ENCODE measurements at places on chromosomes 1 and 21.

DNA sequence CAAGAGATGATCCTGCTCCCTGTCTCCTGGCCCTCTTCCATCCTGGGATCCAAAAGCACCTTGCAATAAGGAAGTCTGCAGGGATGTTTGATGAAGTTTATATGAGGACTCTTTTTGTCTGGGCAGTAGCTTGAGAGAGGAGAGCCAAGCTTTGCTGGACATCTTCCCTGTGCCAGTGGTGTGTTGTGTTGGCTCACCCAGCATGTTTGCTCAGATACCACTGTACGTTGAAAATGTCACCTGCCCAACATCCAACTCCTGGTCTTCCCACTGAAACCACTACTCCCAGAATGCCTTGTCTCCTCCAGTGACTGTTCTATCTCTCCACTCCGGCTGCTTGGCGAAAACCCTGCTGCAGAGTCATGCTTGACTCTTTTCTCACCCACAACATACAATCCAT lies 12.8 kb downstream of the CDK18 start:
- DNase-seq, result no peak

DNA sequence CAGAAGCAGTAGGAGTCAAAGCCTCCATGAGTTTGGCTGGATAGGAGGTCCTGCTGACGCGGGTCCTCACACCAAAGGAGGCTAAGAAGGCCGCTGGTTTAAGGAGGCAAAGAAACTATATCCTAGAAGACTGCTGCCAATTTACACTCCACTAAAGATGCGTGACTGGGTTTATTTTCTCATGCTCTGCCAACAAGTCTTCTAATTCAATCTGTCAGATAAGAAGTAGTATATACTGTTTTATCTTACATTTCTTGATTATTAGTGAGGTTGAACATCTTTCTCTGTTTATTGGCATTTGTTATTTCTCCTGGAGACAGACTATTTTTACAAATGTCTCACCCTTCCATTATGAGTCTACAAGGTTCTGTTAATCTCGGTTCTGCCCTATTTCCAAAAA lies 34.1 kb downstream of the ACBD6 start:
- DNase-seq, result no peak

DNA sequence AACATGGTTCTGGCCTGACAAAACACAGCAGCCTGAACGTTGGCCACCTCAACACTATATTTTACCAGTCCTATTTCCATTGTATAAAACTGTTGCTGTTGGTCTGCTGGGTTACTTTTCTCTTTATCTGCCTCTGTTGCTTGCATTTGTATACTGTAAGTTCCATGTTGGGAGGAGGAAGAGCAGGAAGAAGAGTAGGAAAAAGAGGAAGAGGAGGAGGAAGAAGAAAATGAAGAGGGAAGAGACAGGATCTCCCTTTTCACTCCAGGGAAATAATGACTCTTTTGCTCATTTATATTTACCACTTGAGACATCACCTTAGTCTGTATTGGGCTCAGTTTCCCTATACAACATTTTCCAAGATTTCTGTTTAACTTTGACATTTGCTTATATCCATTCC lies 134.2 kb downstream of the PTPRC start:
- no peak for DNase-seq

DNA sequence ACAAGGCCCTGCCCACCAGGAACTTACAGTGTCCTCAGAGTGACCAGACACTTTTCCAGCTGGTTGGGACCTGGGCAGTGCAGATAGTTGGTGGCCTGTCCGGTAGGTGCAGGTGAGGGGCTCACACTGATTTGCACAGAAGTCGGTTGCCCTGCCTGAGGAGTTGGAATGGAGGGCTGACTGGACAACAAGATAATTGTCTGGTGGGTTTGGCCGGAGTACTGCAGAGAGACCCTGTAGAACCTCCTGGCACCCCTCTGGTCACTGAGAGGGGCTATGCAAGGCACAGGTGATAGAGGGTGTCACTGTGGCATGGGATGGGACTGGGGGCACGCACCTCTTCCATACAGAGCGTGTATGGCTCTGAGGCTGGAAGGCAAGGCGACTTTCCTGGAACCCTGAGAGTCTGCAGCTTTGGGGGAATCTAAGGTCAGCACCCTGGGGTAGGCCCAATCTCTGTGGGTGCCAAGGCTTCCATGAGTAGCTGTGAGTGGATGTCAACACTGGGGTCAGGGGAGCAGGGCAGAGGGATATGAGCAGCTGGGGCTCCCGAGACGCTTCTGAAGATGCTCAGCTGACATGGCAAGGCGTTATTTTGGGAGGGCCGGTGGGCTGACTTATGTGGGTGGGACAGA lies 7.6 kb upstream of the PLA2G2D start:
- no peak for DNase-seq

DNA sequence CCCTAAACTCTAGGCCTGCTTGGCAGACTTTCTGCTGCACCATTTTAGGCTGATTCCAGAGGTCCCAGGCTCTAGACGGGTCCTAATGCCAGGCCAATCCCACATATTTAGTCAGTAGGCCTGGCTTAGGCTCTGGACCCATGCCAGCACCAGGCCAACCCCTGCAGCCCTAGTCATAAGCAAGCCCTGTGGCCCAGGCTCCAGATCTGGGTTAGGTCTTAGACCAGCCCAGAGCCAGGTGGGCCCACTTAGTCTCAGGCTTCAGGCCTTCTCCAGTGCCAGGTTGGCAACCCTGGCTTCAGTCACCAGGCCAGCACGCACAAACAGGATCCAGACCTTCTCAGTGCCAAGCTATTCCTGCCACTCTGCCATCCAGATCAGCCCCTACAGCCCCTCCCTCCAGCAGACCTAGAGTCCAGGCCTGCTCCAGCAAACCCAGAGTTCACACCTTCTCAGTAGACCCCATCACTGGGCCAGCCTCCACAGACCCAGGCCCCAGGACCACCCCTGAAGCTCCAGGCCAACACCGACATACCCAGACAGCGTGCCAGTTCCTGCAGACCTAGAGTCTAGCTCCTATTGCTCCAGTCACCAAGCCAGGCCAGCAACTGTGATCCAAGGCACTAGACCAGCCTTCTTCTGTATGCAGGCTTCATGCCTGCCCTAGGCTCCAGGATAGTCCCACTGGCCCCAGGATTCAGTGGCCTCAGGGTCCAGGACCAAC lies 467.6 kb downstream of the RWDD3 start:
- no peak for DNase-seq

DNA sequence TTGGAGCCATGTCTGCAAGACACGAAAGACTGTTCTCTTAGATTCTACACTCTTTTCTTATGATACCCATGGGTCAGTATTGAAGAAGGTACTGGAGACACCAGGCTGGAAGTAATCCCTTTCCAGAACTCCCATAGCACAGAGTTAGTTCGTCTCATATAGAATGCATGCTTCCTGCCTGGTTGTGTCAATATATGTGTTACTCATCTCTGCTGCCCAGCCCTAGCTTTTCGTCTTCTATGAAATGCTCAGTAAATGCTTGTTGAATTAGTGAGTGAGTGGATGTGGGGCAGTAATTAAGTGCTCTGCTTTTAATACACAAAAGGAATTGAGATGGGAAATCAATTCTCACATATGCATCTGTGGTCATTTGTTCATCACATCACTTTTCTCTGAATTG lies 32.1 kb downstream of the ADCY10 start:
- no peak for DNase-seq

DNA sequence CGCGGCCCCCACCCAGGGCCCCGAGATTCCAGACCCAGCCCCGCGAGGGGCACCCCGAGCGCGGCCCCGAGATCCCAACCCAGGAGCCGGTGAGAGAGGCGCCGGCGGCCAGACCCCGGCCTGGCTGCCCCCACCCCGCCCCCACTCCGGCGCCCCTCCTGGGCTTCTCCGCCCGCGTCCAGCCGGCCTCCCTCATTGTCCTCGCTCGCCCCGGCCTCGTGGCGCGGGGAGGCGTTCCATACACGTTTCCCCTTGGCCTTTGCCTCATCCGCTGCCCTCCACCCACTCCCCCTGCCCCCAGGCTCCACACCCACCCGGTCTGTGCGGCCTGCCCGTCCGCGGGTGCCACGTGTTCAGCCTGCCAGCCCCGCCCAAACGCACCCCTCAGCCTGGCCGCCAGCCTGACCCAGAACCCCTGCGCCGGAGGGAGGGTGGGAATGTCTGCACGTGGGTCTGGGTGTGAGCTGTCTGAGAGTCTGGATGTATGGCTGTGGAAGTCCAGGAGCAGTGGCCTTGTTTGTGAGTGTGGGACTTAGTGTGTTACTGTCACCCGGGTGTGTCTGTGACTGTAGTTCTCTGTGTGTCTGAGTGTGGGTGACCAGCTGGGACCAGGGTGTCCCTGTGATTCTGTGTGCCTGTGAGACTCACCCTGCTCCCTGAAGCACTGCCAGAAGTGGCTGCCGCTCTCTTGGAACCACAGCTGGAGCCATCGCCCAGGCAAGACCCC lies 681 bp downstream of the B4GALT2 start:
- DNase-seq, result no peak

DNA sequence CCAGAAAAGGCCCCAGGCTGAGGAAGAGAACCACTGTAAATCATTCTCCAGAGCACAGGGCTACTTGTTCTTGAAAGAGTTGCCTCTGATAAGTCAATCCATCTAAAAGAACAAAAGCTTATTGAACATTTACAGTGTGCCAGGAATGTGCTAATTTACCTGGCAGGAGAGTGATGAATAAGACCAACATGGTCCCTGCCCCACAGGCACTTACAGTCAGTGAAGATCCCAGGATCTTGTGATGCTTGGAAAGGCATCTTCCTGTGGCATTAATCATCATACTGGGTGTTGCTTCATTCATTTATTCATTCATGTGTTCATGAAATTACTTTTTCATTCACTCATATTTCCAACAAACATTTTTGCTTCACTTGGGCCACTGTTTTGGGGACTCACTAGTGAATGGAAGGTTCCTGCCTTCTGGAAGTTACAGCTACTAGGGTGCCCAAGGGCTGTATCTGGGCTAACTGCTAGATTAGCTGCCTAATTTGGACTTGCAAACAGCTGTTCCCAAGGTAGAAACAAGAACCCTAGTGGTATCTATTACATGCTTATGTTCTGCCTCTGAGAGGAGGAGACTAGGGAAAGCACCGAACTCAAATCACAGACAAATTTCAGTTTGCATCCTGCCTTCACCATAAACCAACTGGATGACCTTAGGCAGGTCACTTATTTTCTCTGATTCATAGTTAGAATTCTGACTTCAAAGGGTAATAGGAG lies 133.5 kb downstream of the CLIC6 start:
- no peak for DNase-seq

GRCh38 chr1:24600551-24600950 lies 42.6 kb upstream of the SRRM1 start:
- DNase-seq, result no peak

GRCh38 chr1:16111771-16112595 lies 38.5 kb upstream of the FAM131C start:
- DNase-seq, result peak; percentile 66

DNA sequence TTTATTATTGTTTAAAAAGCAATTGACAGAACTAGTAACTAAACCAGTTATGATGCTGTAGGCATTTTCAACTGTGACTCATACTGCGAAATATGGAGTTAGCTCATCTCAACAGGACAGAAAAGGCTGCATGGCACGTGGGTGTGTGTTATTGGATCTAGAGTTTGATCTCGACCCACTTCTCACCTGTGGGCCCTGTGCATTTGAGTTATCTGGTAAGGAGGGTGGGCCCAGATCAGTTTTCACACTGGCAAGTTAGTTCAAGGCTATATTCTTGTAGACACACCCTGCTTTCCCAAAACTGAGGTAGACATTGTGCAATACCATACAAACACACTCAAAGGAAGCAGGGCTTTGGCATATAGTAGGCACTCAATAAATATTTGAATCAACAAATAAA lies 71.3 kb upstream of the PRDX6 start:
- no peak for DNase-seq

DNA sequence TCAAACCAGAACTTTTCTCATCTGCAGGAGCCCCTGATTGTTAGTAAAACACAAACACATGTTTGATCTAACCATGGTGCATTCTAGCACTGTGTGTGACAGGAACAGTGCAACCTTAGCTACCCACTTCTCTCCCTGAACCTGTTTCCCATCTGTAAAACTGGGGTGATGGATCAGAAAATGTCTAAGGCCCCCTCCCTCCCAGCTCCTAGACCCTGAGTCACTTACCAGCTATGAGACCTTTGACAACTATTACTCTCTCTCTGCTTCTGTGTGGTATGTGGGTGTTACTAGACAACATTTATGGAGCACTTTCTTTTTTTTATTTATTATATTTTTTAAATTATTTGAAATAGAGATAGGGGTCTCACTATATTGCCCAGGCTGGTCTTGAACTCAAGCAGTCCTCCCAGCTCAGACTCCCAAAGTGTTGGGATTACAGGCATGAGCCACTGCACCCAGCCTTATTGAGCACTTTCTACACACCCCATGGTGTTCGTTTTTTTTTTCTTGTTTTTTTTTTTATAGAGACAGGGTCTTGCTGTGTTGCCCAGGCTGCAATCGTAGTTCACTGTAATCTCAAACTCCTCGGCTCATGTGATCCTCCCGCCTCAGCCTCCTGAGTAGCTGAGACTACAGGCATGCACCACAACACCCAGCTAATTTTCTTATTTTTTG lies 2.6 kb downstream of the INPP5B start:
- DNase-seq, result no peak

DNA sequence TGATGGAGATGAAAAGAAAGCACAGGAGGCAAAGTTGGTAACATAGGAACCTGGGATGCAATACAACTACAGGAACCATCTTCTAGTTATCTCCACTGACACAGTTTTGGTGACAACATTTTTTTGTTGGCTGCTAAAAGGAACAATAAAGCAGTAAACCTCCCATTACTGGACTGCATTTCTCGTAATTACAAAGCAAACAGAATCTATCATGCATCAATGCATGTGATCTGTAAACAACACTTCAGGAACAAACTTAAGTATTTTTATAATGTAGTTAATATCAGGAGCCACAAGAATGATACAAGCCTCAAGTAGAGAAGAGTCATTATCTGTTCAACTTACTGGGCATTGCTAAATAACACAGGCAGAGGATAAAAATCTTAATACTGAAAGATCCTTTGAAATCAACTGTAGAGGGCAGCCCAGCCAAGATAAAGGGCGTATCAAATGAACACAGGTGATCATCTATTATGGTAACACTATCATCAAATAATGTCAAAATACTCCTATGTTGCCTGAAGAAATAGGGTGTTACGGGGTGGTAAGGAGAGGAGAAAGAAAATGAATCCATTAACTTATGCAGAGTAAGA lies 193.3 kb downstream of the EIF4G3 start:
- DNase-seq, result no peak

DNA sequence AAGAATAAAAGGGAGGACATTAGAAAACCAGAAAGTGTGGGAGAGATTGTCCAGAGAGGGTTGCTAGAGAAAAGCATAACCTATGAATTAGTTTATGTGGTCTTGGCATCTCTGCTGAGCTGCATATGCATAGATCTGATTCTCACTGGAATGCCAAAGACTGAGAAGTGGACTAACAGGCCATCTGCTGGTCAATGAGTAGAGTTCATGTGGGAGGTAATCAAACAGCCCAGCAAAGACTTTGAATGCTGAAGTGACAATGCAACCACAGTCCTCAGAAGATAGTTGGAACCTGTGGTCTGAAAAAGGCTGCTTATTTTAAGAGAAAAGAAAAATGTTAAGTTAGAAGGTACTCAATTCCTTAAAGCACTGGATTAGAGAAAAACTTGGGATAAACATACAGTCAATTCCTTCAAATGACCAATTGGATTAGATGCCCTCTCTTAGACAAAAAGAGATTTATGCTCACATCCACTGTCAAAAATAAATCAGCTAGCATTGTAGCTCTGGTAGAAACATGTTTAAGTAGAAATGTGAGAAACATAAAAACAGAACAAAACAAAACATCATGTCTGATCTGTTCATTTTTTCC lies 382.8 kb downstream of the AMY1C start:
- DNase-seq, result no peak

Measured in AG09309 (cell line).